H54 (cell line): ENCODE measurements at places on chromosomes 5 and 9.

- no peak for DNase-seq
These were observed 12.1 kb downstream of the PTGES2 start for GRCh38 chr9:128115187-128116103.

DNA sequence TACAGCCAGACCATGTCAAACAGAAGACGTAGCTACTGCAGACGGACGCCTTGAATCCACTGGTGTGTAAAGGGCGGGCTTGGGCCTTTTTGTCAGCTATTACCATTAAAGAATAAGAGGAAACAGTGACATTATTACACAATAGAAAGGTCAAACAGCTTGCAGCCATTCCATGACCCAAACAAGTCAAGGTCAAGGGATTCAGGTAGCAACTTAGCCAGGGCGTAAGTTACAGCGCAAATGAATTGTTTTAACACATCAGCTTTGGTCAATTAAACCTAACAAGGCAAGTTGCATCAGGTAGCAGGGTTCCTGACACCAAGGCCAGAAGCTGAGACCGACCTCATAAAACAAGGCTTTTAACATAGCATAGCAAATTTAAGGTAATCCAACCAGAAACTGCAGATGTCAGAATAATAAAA lies 15.3 kb downstream of the NFIB start:
- DNase-seq: no peak

GRCh38 chr9:135613946-135614805 lies 25.2 kb downstream of the GLT6D1 start:
- no peak for DNase-seq

DNA sequence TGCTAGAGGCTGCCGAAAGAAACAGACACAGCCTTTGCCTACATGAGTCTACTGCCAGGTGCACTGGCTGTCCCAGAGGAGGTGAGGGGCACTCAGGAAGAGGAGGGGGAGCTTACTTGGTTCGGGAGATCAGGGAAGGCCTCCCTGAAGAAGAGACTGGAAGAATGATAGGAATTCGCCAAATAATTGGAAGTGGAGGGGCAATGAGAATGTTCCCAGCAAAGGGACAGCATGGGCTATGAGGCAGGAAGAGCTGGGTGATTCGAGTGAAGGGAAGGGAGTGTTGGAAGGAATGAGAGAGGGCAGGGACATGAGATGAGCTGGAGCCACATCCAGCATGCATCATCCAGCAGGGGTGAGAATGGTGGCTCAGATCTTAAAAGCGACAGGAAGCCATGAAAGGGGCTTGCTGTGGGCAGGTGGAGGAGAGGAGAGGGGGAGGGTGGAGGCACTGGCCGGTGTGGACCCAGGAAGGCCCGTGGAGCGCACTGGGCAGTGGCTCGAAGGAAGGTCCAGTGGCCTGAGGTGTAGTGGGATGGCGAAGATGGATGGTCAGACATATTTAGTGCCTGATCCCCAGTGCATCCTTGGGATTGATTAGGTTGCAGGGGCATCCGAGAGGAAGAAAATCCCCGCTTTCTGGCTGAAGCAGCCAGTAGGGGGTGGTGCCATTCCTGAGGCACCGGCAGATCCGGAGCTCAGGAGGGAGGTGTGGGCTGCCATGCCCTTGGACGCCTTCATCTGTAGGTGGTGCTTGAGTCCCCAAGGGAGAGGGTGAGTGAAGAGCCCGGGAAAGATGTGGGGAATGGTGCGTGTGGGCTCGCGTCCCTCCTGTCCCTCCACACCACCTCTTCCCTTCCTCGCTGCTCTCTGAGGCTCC lies 53.5 kb upstream of the GARNL3 start:
- no peak for DNase-seq

- no peak for DNase-seq
These were observed 8.9 kb downstream of the HAVCR1 start for GRCh38 chr5:157050050-157050449.

DNA sequence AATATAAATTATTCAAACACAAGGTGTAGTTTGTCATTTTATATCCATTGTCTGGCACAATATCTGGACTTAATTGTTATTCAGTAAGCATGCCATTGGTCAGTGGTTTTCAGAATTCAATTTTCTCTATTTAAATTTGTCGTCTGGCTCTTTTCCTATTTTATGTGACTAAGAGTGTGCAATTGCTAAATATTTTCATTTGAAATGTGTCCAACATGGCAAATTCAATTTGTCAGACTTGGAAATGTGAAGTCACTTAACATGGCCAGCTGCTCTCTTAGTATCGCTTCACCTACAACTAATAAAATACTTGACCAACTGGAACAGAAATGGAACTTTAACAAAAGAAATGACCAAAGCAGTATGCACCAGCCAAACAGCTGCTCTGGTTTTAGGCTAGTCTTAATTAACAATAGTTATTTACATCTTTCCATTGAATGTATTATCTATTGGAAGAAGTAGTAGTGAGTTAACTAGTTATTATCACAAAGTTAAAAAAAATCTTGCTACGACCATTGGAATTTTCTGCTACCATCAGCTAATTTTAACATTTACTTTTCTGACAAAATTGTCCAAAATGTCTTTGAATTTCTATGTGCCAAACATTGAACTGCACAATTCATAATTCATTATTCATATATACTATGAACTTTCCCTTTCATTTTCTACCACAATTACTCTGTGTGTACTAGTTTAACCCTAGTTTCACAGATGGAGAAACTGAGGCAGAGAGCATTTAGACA lies 720.7 kb upstream of the FAM174A start:
- DNase-seq: no peak

DNA sequence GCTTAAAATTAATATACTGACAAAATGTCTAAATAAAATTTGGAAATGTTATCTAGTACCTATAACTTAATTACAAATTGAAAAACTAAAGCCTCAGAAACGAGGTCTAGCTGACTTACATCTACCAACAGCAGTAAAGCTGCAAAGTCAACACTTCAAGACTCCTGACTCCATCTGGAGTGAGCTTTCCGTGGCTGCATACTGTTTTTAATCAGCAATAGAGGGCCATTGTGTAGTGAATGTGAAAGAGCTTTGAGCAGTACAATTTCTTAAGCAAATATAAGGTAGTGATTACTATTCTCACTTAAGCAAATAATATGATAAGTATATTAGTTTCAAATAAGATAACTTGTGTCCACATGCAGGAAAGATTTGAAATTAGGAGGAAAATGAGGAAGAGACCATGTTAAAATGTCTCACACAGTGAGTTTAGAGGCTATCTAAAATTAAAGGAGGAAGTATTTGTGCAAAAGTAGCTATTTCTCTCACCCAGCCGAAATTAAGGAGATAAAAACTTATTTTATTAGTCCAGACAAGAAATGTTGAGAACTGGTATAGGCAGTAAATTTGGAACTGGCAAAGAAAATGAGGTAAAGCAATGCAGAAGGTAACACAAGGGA lies 6.4 kb downstream of the SPINK6 start:
- DNase-seq: no peak

DNA sequence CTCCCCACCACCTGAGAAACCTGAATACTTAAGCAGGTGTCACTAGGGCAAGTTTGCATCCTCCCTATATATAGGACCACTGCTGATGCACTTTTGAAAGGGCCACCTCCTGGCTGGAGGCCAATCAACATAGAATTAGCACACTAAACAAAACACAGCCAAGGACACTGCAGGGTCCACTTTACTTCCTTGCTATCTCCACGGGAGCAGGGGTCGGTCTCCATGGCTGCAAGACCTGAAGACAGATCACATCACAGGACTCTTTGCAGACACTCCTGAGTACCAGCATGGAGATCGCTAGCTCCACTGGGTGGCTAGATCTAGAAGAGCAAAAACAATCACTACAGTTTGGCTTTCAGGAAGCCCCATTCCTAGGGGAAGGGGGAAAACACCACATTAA lies 72.3 kb downstream of the C9orf153 start:
- DNase-seq: no peak

DNA sequence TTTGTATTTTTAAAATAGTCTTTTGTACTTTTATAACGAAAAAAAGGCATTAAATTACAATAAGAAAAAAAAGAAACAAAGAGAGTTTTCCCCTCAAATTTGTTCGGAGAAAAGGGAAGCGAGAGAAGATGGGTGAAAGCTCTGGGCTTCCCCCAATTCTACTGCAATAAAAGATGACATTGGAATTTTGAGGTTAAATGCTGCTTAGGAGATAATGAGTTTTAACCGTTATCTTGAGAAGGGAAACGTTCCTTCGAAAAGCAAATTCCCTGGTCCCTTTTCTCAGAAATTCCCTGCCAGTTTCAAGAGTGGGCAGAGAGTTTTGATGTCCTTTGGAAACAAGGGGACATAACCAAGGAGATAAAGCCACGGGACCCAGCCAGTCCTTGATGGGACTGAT lies 18.4 kb upstream of the ERGIC1 start:
- no peak for DNase-seq

DNA sequence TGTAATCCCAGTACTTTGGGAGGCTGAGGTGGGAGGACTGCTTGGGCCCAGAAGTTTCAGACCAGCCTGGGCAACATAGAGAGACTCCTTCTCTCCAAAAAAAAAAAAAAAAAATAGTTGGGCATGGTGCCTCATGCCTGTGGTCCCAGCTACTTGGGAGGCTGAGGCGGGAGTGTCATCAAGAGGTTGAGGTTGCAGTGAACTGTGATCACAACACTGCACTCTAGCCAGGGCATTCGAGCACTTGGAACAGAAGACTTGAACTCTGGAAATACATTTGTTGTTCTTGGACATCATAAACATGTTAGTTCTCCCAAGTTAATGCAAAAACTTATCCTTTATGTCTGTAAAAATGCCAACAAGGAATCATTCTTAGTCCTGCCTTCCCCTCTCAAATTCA lies 29.6 kb downstream of the EHMT1 start:
- no peak for DNase-seq

GRCh38 chr5:140563596-140563995 lies 802 bp downstream of the APBB3 start:
- DNase-seq: no peak

DNA sequence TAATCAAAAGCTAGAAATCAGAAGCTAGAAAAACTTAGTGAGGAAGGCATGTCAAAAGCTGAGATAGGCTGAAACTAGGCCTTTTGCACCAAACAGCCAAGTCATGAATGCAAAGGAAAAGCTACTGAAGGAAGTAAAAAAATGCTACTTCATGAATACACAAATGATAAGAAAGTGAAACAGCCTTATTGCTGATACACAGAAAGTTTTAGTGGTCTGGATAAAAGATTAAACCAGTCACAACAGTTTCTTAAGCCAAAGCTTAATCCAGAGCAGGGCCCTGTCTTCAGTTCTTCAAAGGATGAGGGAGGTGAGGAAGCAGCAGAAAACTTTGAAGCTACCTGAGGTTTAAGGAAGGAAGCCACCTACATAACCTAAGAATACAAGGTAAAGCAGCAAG lies 102.5 kb upstream of the SH3GL2 start:
- no peak for DNase-seq

- no peak for DNase-seq
These were observed 122.1 kb downstream of the SIL1 start for GRCh38 chr5:139076111-139076510.

DNA sequence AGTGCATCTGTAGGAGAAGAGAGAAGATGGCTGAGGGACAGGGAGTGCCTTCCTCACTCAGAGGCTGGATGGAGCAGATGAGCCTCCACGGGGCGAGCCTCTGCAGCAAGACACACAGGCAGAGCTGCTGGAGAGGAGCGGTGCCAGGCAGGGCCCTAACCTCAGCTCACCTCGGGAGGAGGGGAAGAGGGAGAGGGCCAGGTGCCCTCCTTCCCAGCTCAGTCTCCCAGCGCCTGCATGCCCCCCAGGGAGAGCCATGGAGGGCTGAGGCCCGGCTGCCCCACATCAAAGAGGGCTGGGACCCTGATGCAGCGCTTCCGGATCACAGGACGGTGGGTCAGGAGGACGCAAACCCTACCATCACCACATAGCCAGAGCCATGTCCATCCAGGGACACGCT lies 13.6 kb upstream of the SPATA31E1 start:
- no peak for DNase-seq

- DNase-seq: no peak
These were observed 2.3 kb downstream of the EFNA5 start for GRCh38 chr5:107668154-107669095.

DNA sequence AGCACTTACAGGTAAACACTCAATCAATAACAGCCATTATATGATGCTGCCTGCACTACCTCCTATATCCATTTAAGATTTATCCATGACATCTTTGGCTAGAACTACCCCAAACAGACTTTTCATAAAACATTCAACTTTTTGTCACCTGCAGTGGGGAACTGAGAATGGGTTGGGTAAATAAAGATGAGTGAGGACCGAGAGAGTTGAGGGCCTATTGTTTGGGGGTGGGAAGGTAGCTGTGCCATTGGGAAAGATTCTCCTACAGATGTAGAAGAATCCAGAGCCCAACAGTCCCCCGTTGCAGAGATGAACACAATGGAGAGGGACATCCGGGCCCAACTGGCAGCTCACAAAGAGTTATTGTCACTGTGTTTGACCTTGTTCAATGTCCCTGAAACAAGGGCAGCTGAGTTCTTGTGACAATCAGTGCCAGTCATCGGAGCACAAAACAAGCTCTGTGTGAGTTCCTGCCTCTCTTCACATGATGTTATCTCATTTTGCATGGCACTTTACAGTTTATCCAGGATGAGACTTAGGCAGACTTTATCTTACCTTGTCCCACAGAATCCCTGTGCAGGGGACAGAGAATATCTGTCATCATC lies 11.5 kb upstream of the SLC31A2 start:
- DNase-seq: no peak

DNA sequence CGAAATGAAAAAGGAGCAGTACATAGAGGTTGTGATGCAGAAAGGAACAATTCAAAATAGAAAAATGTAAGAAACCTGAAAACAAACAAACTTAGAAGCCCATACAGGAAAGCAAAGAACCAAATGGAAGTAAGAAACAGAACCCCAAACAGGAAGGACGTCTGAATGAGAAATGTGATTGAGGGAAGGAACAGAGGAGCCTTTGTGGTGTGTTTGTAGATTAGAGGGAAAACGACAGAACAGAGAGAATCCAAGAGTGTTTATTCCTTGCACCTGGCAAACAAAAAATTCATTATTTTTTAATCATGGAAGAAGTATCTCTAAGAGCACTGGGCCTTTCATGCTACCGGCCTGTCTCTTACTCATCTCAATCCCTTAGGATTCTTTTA lies 67.8 kb upstream of the ZSWIM6 start:
- DNase-seq: no peak

DNA sequence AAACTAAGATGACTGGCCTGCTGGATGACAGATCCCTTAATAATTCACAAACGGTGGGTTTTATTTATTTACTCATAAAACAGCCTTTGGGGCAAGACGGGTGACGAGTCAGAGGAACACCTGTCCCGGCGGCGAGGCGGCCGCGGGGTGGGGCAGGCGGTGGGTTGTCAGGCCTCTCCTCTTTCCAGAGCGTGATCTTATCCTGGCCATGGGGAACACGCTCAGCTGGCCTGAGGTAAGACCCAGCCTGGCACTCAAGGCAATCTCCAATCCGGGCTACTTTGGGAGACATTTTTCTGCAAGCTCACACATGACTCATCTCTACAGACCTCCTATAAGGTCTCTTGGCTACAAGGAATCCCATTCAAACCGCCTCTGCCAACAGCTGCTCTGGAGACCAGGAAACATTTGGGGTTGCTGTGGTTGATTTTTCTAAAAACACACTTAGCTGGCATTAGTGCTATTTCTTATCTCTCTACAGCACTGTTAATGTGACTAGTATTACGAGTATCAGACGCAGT lies 6.3 kb downstream of the RAPGEF1 start:
- peak; percentile 28 for DNase-seq

- peak; percentile 6 for DNase-seq
These were observed 113.8 kb upstream of the ANKRD55 start for GRCh38 chr5:56346741-56347535.

GRCh38 chr5:59360130-59360555 lies 533.4 kb downstream of the PDE4D start:
- no peak for DNase-seq

GRCh38 chr5:157978061-157978460 lies 119.1 kb upstream of the CLINT1 start:
- DNase-seq: no peak
